ENCODE measurements at places on chromosomes 7 and 10.

- no peak for DNase-seq
Measured at GRCh38 chr7:95963446-95963990, 191.2 kb downstream of the DYNC1I1 start.

GRCh38 chr10:35079265-35079664 is 10.9 kb downstream of the CUL2 start:
- no peak for DNase-seq

DNA sequence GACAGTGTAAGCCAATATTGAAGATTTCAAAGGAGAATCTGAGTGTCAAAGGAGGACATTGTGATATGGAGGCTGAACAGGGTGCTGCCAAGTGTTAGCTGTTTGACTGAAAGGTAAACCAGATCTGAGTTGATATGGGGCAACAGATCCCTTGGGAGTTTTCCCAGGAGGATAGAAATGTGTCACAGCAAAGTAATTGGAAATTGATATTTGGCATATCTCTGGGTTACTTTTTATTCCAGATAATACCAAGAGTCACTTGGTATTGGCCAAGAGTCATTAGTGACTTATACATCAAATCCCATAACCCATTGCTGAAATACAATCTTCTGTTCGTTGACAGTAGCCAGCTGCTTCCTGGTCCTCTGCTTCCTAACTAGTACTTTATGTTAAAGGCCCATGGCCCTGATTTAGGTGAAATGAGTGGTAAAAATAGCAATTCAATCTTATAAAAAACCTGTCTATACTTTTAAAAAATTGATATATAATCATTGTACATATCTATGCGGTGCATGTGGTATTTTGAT is 922.9 kb downstream of the LRMDA start:
- DNase-seq, result no peak

DNA sequence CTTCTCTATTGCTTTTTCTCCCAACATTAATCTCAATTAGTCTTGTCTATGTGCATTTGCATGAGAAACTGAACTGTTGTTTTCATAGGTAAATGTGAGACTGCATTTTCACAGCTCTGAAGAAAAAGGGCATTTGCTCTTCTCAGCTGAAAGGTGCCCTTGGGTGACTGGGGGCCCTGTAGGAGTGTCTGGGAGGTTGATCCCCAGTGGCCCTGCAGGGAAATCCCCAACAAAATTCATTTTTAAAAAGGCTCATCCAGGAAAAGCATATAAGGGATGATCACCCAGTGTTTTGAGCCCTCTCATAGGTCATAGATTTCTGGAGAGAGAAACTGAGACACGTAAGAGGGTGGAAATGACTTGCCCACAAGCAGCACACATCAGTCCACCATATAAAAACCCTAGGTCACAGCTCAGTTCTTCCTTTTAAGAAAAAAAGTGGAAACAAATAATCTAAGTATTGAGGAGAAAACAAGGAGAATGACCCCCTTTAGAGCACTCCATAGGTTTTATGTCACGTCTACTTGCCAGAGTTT is 190.3 kb upstream of the AHR start:
- no peak for DNase-seq

- DNase-seq, result no peak
Measured at GRCh38 chr7:30084212-30084611, 50.6 kb upstream of the MTURN start.

DNA sequence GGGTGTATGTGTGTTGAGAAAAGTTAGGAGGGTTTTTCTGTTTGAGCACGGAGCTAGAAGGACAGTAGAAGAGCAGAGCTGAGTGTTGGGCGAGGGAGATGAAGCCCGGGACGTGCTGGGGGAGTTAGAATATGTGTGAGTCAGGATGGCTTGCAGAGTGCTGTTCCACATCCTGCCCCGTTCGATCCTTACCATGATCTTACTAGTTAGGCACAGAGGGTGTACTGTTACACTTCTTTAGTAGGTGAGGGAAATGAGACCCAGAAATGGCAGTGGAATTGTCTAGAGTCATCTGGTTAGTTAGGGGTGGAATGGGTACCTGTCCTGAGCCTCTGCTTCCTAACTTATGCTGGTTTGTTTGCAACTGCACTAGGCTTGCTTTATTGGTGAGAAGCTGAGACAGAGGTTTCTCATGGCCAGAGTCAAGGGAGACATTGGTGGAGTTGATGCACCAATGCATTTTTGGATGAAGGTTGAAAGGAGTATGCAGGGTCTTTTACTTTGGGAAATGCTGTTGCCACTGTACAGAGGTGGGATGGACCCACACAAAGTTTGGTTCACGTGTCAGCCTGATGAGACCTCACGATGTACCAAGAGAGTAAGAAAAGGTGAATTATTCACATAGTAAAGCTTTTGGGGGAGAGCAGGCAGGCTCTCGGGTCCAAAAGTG is 42.4 kb downstream of the CCNY start:
- no peak for DNase-seq

GRCh38 chr7:31955021-31955420 is 115.2 kb downstream of the PDE1C start:
- DNase-seq, result no peak

DNA sequence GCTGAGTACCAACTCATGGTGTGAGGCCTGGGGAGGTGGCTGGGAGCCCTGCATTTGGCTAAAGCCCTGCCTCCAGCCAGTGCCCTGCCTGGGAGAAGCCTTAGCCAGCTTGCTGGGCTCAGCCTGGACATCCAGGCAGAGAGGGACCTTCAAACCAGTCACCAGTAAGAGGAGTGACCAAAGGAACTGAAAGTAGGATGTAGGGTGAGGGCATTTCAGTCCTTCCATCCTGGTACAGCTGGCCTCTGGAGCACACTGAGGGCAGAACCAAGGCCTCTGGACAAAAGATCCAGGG is 124.8 kb downstream of the ADCY1 start:
- no peak for DNase-seq

GRCh38 chr10:34171957-34172527 is 643.1 kb downstream of the PARD3 start:
- DNase-seq, result no peak

- DNase-seq, result no peak
Measured at GRCh38 chr7:2662273-2663120, 25.5 kb upstream of the AMZ1 start.

GRCh38 chr7:93146472-93147141 is 1.6 kb downstream of the SAMD9L start:
- no peak for DNase-seq

DNA sequence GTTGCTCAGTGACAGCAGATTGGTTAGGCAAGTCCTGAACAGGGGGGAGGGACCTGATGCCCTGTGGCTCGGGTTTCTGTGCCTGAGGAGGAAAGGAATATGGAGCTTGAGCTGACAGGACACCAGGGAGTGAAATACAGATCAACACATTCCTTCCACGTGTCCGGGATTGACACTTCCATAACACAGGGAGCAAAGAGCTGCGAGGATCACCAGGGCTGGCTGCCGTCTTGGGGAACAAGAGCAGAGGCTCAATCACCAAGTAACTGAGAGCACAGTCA is 36.7 kb upstream of the EFCAB10 start:
- no peak for DNase-seq

GRCh38 chr7:4882169-4883032 is 1.1 kb downstream of the RADIL start:
- no peak for DNase-seq

DNA sequence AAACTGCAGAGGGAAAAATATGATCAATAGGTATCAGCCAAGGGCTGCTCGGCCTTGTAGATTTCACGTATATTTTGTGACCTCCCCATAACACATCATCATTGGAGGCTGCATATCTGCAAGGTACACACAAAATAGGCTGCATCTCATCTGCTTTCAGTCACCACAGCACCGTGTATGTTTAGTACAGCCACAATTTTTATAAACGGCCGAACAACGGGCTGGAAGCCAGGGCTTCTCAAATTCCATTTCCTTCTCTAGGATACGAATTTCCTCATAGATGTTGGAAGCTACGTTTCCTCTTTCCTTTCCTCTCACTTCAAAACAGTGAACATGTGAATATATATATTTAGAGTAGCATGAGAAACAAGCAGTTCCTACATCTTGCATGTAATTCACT is 20.2 kb upstream of the FOXK1 start:
- no peak for DNase-seq

- no peak for DNase-seq
Measured at GRCh38 chr10:85193796-85194195, 865.4 kb downstream of the CCSER2 start.

DNA sequence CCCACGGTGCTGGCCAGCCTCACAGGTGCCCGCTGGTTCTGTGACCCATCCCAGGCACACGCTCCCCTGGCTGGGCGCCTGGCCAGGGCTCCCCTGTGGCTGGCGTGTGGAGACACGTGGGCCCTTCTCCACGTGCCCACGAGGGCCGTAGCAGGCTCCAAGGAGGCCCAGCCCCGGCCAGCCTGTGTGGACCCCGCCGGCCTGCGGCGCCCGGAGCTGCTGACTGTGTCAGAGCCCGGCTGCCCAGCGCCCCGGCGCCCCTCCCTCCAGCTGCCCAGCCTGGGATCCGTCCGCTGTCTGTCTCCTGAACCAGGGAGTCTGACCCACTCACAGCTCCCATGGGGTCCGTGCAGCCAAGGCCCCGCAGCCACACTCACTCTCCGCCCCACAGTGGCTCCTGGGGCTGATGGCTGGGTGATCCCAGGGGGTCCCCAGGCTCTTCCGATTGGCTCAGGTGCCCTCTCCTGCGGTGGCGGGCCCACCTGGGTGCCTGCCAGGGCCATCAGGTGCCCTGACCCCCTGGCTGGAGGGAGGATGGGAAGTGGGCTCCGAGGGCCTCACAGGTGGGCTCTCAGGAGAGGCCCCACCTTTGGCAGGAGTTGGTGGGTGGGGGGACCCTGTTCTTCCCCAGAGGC is 9.6 kb downstream of the TMEM184A start:
- DNase-seq, result no peak

DNA sequence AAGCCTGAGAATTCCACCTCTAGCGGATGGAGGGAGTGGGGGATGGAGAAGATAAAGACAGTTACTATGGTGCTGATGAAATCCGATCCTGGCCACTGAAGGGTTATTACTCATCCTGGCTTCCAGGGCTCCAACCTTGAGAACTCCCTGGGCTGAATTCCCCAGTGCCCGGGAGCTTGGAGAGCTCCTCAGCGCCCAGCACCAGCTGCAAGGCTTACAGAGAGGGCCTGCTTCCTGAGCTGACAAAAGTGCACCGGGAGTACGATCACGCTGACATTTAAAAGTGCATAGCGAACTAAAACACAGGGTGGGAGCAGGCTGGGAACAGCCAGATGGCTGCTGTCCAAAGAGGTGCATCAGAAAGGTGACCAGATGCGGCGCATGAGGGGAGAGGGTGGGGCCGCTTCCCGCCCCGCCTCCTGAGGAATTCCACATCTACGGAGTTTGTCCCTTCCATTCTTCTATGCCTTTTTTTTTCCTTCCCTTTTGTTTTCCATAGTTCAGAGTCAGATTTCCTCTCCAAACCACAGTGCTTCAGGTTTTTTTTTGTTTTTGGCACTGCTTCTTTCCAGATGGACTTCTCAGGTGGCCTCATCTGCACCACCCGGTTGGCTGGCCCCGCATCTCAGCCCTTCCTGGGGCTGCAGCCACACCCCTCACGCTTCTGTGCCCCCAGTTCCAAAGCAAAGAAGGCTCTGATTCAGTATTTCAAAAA is 62.4 kb upstream of the MKRN1 start:
- no peak for DNase-seq

GRCh38 chr10:17961551-17962422 is 10.1 kb downstream of the SLC39A12 start:
- DNase-seq, result no peak

- no peak for DNase-seq
Measured at GRCh38 chr7:134315679-134316538, 821 bp downstream of the SLC35B4 start.

DNA sequence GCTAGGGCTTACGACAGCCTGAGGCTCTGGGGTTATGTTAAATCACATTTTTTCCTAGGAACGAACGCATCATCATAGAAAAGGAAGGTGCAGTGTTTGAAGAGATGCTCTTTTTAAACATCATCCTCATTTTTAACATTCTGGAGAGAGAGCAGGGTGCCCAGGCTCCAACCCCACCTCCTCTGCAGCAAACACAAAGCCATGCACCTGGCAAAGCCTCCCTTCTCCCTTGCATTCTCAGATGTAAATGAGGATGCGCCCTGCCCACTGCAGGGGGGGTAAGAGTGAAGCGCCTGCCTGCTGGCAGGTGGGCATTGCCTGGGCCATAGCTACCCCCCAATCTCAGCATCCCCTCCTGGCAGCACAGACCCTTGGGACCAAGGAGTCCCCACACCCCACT is 92.4 kb downstream of the PTPRN2 start:
- DNase-seq, result no peak

DNA sequence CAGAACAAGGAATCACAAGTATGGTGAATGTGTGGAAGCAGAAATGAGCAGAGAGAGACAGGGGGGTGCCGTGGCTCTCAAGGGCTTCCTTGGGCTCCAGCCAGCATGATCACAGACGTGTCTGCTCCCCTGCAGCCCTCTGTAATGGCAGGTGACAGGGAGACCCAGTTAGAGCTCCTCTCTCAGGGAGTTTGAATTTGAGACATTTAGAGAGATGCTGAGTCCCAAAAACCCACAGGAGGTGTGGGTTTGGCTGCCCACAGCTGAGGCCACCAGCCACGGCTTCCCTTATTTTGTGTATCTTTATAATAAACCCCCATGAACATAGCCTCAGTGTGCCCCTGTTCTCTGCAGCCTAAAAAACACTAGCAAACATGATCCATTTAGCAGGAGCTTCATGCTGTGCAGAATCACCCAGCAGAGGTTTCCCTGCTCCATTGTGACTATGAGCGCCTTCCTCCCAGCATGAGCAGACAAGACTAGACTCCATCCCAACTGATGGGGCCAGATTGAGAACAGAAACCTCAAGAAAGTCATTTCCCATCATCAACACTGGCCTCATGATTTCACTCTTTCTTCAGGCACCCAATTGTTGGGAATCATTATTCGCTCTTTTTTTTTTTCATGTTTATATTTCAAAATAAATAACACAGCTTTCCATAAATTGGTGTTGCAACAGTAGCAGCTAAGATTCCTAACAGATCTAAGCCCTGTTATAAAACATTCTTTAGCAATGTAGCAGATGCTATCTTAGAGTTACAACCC is 13.4 kb downstream of the NOD1 start:
- no peak for DNase-seq

DNA sequence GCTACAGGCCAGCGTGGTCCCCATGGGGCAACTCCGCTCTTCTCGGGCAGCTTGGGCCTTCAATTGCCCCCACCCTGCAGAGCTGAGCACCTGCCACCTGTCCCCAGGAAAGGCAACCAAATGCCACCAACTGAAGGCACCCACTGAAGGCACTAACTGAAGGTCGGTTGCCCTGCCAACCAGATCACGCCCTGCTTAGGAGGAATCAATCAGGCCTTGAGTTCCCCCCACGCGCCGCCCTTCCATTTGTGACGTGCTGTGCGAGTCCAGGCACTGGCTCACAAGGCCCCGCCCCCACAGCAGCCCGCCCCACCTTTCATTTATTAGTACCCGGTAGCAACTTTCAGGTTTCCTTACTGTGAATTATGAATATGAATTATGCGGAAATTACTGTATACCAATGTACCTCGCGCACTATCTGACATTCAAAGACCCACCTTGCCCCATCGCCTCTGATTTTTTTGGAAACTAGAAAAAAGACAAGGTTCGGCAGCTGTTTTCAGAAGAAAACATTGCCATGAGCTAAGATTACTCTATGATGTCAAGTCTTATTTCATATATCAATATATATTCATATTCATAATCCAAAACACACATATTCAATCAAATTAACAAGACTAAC is 83.6 kb upstream of the ABI1 start:
- no peak for DNase-seq

- DNase-seq, result no peak
Measured at GRCh38 chr7:13327669-13328068, 640.2 kb downstream of the ARL4A start.

GRCh38 chr7:106329408-106329807 is 44.6 kb upstream of the NAMPT start:
- no peak for DNase-seq

- DNase-seq, result no peak
Measured at GRCh38 chr10:121516093-121516865, 82.0 kb downstream of the FGFR2 start.

Data from SIG-M5 (cell line).